ENCODE measurements at places on chromosomes 2 and 18.

DNA sequence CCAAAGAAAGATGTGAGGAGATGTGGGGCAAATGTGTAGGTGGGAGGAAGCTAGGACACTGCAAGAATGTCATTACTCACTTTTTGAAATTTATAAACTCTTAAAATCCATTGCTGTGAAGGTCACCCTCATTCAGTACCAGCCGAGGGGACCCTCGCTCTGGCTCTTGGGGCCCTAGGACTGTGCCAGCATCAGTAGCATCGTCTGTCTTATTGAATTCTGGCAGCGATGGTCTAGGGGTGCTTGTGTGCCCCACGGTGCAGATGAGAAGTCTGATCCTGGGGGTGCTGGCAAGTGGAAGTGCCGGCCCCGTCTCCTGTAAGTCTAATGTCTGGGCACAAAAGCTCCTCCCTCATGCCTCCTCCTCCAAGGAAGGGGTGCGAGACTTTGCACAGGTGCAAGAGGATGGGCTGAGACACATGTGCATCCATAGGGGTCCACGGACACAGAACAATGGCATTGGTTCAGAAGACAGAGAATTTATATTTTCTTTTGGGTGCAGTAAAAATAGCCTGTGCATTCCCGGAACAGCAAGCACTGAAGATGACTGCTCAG is 266.7 kb upstream of the HDAC4 start:
- no peak for DNase-seq

DNA sequence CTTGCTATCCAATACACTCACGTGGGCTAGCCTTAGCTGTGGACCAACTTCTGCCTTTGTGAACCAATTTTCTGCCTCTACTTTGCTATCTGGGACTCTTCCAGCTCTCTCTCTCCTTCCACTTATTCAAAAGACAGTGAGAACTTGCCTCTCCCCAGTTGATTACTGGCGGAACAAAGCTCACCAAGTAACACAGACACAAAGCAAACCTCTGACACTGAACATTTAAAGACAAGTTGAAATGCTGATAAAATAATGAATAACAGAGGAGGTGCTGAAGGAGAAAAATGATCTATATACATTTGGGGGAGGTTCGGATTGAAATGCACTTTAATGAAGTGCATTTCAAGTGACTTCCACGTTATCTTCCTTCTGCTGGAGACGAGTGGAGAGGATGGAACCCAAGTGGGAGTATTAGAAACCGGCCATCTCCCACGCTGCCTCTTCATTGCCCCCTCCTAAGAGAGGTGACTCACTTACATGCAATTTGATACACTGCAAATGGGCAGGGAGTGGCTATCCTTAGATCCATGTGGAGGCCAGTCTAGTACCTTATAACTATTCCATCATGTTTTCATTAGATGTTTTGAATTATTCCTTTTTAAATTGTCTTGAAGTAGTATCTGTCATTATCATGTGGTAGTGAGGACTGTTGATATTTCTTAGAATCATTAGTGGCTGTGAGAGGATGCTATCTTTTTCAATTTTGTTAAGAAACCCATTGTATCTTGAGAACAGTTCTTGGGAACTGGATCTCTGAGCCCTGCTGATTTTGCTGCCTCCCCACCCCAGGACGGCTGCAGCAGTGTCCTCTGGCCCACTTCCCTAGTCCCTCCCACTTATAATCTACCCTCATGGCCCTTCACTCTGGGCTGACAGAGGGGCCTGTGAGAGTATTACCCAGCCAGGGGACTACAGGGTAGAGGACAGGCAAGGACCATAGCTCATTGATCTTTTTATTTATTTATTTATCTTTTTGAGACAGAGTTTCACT is 6.0 kb upstream of the GLI2 start:
- no peak for DNase-seq

DNA sequence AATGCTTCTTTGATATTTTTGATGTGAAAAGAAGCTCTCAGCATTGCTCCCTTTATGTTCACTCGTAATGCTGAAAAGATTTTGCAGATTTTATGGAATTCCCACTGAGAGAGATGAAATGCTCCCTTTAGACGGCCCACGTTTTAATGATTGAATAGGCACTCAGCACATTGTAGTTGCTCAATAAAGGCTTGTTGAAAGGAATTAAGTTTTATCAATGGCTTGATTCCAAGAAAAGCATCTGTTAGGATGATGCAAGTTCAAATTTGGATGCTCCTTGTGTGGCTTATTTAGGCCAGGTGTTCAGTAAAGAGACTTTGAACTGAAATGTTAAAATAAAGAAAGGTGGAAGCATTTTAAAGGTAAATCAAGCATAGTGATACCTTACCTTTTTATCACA is 725.1 kb downstream of the EPHA4 start:
- DNase-seq = no peak

- DNase-seq = peak; percentile 51
These were observed 8.3 kb downstream of the GYPC start for GRCh38 chr2:126664234-126664633.

DNA sequence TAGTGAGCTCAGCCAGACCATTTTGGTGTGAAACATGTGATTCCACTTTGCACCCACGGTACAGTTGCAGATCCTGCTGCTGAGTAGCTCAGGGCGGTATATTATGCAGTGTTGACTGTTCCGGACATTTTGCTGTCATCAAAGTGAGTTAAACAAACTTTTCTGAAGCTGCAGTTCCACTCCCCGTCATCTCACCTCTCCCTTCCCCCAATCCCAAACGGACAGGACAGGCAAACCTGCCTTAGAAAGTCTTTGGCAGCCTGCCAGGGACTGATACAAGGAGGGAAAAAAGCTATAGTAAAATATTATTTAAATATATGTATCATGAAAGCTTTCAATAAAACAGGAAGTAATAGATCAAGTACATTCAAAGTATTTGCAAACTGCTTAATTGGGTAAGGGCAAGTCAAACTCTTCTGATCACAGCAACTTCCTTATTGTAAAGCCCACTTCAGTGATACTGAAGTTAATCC is 35.5 kb upstream of the SP5 start:
- DNase-seq = no peak

- DNase-seq = no peak
These were observed 5.2 kb downstream of the GALR1 start for GRCh38 chr18:77254711-77255405.

DNA sequence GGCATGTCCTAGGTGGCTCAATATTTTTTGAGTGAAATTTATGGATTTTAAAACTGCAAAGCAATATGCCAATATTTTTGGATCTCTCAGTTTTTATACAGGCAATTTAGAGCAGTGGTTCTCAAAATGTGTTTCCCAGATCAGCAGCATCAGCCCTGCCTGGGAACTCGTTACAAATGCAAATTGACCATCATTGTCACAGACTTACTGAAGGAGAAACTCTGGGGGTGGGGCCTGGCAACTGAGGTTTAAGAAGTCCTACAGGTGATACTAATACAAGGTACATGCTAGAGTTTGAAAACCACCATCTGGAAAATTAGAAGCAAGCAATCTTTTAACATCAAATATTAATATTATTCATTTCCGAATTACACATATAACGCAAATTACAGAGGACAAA is 215.6 kb upstream of the PID1 start:
- DNase-seq = no peak

DNA sequence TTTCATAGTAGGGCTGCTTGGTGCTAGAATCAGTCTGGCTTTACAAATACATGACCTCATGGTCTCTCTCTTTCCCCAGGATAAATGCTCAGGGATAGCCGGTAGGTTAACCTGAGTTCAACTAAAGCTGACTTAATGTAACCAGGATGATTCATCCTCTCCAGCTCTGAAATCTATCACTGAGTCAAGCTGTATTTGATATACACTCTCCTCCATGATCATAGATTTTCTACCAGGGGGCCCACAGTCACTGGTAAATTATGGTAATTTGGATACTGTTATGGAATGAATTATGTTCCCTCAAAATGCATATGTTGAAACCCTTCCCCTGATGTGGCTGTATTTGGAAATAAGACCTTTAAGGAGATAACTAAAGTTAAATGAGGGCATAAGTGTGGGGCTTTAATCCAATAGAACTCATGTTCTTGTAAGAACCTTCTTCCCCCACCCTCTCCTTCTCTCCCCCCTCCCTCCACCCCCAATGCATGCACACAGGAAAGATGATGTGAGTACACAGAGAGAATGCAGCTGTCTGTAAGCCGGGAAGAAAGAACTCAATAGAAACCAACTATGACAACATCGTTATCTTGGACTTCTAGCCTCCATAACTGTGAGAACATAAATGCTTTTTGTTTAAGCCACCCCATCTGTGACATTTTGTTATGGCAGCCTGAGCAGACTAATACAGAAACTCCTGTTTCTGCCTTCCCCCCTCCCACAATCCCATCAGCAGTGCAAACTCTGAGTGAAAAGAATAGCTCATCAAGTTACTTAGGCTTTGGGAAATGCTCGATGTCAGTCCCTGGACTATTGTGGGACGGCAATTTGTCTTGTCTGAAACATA is 134.9 kb upstream of the KYNU start:
- DNase-seq = no peak

GRCh38 chr2:116250376-116250775 is 1564.1 kb upstream of the DDX18 start:
- DNase-seq = no peak

DNA sequence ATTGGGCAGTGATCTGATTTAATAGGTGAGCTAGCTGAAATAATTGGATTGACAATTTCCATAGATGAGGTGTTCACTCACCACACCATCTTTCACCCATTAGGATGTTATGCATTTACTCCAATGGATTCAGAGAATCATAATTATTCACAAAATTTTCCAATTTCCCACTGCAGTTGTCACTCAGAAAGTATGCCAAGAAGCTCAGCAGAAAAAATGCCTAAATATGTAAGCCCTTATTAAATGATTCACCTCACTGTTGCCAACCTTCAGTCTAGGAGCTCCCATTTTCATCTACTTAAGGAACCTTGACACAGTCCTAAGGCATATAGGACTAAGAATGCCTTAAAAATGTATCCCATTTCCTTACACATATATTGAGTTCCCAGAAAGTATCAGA is 94.3 kb downstream of the MBD2 start:
- DNase-seq = no peak

DNA sequence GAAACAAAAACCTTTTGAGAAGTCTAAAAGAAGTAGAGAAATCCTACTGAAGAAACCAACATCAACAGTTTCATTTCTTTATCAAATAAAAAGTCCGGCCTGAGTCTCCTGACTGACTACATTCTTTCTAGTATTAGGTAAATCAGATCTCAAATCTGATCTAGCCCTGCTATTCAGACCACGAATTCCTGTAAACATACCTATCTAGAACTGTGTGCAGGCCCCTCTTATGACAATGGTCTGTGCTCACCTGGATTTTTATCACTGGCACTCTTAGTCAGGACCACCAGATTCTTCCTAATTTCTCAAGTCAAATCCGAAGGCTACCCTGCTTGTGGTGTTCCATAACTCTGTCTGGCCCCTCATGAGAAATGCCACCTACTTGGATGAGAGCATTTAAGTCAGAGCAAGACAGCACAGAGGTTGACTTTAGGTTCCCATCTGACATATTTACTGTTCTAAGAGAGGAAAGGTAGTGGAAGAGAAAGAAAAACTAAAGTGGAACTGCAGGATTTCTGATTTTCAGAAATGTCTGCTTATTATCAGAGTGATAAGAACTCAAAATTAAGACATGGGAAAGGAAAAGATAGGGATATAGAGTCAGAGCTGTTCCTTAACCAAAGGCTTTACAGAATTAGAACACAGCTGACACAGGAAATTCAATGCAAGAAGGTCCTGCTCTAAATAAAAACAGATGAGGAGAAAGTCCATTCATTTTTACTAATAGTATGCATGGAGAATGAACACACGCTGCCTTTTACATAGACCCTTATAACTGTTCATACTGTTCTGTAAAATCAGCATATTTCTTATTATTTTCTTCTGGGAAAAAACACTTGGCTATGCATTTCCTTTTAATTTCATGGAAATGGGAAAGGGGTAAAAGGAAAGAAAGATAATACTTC is 56.5 kb downstream of the SLC8A1 start:
- DNase-seq = no peak

DNA sequence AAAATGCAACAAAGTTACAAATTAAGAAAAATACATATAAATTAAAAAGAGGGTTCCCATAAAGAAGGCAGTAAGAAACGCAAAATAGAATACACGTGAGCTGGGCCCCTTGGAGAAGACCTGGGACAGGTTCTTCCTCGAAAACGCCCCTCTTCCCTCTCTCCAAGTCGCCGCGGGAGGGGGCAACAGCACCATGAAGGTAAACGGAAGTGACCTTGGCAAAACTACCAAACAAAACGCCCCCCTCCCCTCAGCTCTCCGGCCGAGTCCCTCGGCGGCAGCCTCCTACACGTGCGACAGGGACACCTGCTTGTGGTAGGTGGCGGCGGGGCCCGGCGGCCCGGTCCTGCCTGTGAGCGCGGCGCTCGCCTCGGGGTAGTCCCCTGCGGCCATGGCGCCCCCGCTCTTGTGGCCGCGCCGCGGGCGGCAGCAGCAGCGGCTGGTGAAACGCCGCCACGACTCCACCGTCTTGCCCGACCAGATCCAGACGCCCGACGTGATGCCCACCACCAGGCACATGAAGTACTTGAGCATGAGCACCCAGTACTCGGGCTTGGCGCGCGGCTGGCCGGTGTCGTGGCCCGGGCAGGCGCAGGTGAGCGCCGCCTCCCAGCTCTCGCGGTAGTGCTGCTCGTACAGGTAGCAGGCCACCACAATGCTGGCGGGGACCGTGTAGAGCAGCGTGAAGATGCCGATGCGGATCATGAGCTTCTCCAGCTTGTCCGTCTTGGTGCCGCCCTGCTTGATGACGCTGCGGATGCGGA is 2.8 kb downstream of the FZD5 start:
- DNase-seq = no peak

- no peak for DNase-seq
These were observed 117.1 kb downstream of the KLHL29 start for GRCh38 chr2:23502096-23502495.

- peak; percentile 56 for DNase-seq
These were observed 75.8 kb upstream of the SLC1A4 start for GRCh38 chr2:64913357-64913869.

DNA sequence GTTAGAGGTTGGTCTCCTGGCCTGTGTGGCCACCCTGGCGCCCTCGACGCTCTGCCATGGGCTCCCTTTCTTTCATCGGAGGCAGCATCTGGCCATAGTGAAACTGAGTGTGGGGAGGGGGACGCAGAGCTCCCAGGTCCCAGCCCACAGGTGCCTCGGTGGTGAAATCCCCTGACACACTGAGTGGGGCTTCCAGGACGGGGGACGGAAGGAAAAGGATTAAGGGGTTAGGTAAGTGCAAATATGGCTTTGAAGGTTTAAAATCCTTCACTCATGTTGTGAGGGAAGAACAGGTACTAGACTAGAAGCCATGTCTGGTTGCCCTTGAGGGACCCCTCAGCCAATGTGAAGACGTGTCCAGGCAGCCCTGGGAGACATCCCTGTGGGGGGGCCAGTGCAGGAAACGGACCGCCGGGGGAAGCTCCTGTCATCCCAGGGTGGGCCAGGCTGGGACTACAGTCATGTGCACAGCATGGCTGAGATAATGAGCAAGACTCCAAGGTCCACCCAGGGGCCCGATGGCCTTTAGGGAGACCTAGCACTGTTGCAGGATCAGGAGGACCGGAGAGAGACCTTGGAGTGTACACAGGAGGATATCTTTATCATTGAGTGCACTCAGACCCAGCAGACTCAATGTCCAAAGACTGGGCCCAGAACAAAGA is 36.3 kb downstream of the RTP5 start:
- no peak for DNase-seq
